ENCODE measurements at places on chromosomes 7 and 10. TPM values are rescaled to one million over a fixed set of nuclear protein-coding genes. Genes with fewer than 3 reads are reported as not detected.

The IFIT1B gene
- not detected for total RNA-seq

GRCh38 chr10:117673230-117674010 lies 130.9 kb downstream of the EMX2 start:
- H3K27ac ChIP-seq, result no peak overlapping the region
- no peak overlapping the region for H3K4me3 ChIP-seq
- H3K4me1 ChIP-seq, result no peaks in the 10 kb centered on the region
- no peak for DNase-seq

The MRLN gene
- not detected for total RNA-seq

The TACR2 gene
- not detected for total RNA-seq

DNA sequence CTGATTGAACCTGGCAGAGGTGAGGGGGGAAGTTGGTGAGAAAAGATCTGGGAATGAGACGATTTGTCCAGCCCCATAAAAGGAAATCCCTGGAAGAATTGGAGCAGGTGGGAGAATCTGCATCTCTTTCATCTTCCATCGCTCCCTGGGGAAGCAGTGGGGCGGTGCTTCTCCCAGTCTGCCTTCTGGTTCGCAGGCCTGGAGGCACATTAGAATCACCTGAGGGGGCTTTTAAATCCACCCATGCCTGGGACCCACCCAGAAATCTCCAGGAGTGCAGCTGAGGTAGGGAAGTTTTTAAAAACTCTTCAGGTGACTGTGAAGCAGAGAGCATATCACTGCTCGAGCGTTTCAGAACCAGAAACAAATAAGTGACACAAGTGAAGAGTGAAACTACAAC lies 26.7 kb upstream of the SYPL1 start:
- DNase-seq, result no peak
- H3K27ac ChIP-seq, result no peak overlapping the region
- peaks cover 11% of the 10 kb centered on the region for H3K4me1 ChIP-seq
- H3K36me3 ChIP-seq, result no peaks in the 10 kb centered on the region
- H3K4me3 ChIP-seq, result no peak overlapping the region
- H3K27me3 ChIP-seq, result no peaks in the 10 kb centered on the region

DNA sequence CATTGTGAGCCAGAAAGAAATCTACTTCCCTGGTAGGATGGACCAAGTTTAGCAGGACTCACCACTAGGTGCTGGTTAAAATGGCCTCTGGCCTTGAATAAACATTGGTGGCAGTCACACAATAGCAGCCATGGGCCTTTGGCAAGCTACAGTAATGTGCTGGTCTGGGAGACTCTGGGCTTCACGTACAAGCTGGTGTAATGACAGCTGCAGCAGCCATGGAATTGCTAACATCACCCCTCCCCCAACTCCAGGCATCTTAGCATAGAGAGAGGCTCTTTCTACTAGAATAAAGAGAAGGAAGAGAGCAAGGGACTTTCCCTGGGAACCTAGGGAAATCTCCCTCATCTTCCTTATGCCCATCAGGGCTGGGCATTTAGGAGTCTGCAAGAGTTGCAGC lies 205.1 kb upstream of the SEMA3A start:
- no peaks in the 10 kb centered on the region for H3K4me1 ChIP-seq
- H3K36me3 ChIP-seq, result no peaks in the 10 kb centered on the region
- DNase-seq, result no peak
- H3K27ac ChIP-seq, result no peak overlapping the region
- no peaks in the 10 kb centered on the region for H3K27me3 ChIP-seq

The STEAP2 gene
- 2.9 TPM for total RNA-seq

GRCh38 chr7:101618916-101619315 lies 10.2 kb downstream of the MYL10 start:
- no peaks in the 10 kb centered on the region for H3K36me3 ChIP-seq
- H3K4me3 ChIP-seq, result no peak overlapping the region
- H3K4me1 ChIP-seq, result no peaks in the 10 kb centered on the region
- no peaks in the 10 kb centered on the region for H3K27me3 ChIP-seq

DNA sequence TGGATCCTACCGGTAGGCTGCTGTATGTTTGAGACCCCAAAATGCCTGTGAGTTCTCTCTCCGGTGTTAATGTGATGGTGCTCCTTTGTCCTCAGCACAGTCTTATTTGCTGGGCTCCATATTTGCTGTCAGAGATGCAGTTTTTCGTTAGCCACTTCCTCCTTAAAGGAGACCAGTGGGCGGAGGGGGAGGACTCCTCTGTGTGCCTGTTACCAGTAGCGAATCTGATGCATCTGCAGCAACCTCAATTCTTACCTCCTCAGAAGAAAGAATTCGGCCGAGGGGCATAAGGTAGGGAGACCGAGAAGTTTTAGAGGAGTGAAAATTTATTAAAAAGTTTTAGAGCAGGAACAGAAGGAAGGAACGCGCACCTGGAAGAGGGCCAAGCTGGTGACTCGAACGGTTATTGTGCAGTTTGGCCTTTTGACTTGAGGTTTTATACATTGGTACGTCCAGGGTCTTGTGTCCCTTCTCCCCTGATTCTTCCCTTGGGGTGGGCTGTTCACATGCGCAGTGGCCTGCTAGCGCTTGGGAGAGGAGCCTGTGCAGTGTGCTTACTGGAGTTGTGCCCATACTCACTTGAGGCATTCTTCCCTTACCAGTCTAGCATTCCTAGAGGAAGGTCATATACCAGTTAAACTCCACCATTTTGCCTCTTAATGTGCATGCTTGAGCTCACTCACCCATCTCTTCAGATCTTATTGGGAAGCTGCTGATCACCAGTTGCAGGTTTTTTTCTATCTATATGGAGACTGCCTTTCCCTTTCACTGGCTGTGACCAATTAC lies 49.5 kb downstream of the GNAI1 start:
- no peak for DNase-seq
- H3K27ac ChIP-seq, result no peak overlapping the region
- H3K4me3 ChIP-seq, result no peak overlapping the region
- H3K4me1 ChIP-seq, result no peaks in the 10 kb centered on the region
- H3K36me3 ChIP-seq, result no peaks in the 10 kb centered on the region
- H3K27me3 ChIP-seq, result no peaks in the 10 kb centered on the region

GRCh38 chr7:73901231-73901822 lies 40.4 kb downstream of the TMEM270 start:
- no peaks in the 10 kb centered on the region for H3K4me1 ChIP-seq
- no peak overlapping the region for H3K4me3 ChIP-seq
- H3K27me3 ChIP-seq, result no peaks in the 10 kb centered on the region
- H3K27ac ChIP-seq, result no peak overlapping the region
- H3K36me3 ChIP-seq, result no peaks in the 10 kb centered on the region

DNA sequence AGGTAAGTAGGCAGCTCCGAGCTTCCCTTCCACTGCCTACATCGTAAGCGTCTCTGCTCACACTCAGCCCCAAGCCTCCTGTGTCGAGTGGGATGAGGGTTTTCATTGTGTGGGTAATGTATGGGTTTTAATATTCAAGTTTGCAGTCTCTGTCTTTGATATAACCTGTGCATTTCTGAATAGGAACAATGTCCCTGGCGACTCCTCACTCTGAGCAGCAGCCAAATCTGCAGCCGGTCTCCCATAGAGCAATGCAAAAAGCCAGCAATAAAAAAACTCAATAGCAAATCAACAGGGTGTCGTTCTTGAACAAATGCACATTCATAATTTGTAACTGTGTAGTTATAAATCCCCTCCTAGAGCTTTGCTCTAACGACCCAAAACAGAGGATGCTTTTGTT lies 33.4 kb downstream of the PPP1R17 start:
- H3K27ac ChIP-seq, result no peak overlapping the region
- no peaks in the 10 kb centered on the region for H3K4me1 ChIP-seq
- DNase-seq, result no peak

GRCh38 chr10:35574924-35575352 lies 30.2 kb upstream of the GJD4 start:
- no peaks in the 10 kb centered on the region for H3K27me3 ChIP-seq
- no peak overlapping the region for H3K27ac ChIP-seq
- peaks cover 4% of the 10 kb centered on the region for H3K36me3 ChIP-seq
- no peak overlapping the region for H3K4me3 ChIP-seq

GRCh38 chr10:8102708-8103401 lies 48.4 kb downstream of the GATA3 start:
- no peak overlapping the region for H3K4me3 ChIP-seq
- no peaks in the 10 kb centered on the region for H3K27me3 ChIP-seq
- peaks cover 14% of the 10 kb centered on the region for H3K4me1 ChIP-seq
- DNase-seq, result no peak

GRCh38 chr10:753530-753929 lies 64.1 kb upstream of the DIP2C start:
- DNase-seq, result no peak
- no peaks in the 10 kb centered on the region for H3K4me1 ChIP-seq
- no peaks in the 10 kb centered on the region for H3K27me3 ChIP-seq
- H3K27ac ChIP-seq, result no peak overlapping the region

- no peak for DNase-seq
- H3K4me3 ChIP-seq, result no peak overlapping the region
- no peaks in the 10 kb centered on the region for H3K36me3 ChIP-seq
- H3K4me1 ChIP-seq, result no peaks in the 10 kb centered on the region
- H3K27ac ChIP-seq, result no peak overlapping the region
Measured at GRCh38 chr10:1162481-1163203, 106.5 kb downstream of the WDR37 start.

- H3K4me1 ChIP-seq, result no peaks in the 10 kb centered on the region
- no peak overlapping the region for H3K4me3 ChIP-seq
- peaks cover 15% of the 10 kb centered on the region for H3K36me3 ChIP-seq
- H3K27me3 ChIP-seq, result no peaks in the 10 kb centered on the region
- peak overlapping the region; percentile 38 for H3K27ac ChIP-seq
- DNase-seq, result no peak
Measured at GRCh38 chr10:48417374-48417773, 110.9 kb downstream of the MAPK8 start.

- no peaks in the 10 kb centered on the region for H3K27me3 ChIP-seq
- H3K4me3 ChIP-seq, result no peak overlapping the region
- no peaks in the 10 kb centered on the region for H3K36me3 ChIP-seq
- H3K27ac ChIP-seq, result no peak overlapping the region
Measured at GRCh38 chr10:50362547-50363125, 111.3 kb upstream of the ASAH2 start.

- no peaks in the 10 kb centered on the region for H3K36me3 ChIP-seq
- no peak overlapping the region for H3K4me3 ChIP-seq
- H3K27ac ChIP-seq, result no peak overlapping the region
- no peaks in the 10 kb centered on the region for H3K27me3 ChIP-seq
Measured at GRCh38 chr7:116316838-116317628, 106.7 kb downstream of the TES start.

DNA sequence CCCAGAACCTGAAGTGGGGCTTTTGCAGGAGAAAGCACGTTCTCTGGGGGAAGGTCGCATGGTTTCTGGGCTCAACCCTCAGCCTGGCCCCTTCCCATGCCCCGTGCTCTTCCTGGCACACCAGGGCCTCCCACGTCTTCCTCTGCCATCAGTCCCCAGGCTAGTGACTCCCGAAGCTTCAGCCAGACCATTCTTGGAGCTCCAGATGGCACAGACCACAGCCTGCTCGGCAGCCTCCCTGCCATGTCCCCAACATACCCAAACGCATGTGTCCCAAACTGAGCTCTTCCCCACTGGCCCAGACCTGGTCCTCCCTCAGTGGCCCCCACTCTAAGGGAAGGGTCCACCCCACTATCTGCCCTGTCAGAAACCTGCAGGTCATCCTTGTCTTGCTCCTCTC lies 47.0 kb downstream of the CLRN3 start:
- no peaks in the 10 kb centered on the region for H3K4me1 ChIP-seq
- H3K36me3 ChIP-seq, result no peaks in the 10 kb centered on the region
- H3K4me3 ChIP-seq, result no peak overlapping the region
- H3K27me3 ChIP-seq, result no peaks in the 10 kb centered on the region
- no peak for DNase-seq

DNA sequence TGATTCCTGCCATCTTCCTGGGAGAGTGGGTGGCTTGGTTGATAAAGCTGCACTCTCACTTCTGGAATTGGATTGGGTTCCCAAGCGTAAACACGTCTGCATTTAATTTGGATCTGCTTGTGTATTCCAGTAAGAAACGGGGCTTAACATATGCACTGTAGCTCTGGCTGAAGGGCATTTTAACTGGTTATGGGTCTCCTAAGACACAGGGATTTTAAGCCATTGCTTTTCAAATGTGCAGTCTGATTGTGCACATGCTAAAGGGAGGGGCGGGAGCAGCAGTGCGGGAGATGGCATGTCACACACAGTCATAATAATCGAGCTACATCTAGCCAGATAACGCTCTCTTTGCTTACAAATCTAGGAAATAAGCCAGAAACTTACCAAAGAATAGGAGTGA lies 247.3 kb upstream of the LYZL1 start:
- no peaks in the 10 kb centered on the region for H3K4me1 ChIP-seq
- H3K27me3 ChIP-seq, result no peaks in the 10 kb centered on the region
- no peak overlapping the region for H3K27ac ChIP-seq
- no peak for DNase-seq
